ENCODE measurements at places on chromosomes 13 and 19.
A peak's percentile ranks its signal among the peaks of the same experiment; 100 is the strongest.

- DNase-seq: no peak
Observed at GRCh38 chr13:36259361-36260137, 38.1 kb downstream of the CCDC169 start.

- no peak for DNase-seq
Observed at GRCh38 chr13:52348983-52349780, 56.8 kb downstream of the THSD1 start.

DNA sequence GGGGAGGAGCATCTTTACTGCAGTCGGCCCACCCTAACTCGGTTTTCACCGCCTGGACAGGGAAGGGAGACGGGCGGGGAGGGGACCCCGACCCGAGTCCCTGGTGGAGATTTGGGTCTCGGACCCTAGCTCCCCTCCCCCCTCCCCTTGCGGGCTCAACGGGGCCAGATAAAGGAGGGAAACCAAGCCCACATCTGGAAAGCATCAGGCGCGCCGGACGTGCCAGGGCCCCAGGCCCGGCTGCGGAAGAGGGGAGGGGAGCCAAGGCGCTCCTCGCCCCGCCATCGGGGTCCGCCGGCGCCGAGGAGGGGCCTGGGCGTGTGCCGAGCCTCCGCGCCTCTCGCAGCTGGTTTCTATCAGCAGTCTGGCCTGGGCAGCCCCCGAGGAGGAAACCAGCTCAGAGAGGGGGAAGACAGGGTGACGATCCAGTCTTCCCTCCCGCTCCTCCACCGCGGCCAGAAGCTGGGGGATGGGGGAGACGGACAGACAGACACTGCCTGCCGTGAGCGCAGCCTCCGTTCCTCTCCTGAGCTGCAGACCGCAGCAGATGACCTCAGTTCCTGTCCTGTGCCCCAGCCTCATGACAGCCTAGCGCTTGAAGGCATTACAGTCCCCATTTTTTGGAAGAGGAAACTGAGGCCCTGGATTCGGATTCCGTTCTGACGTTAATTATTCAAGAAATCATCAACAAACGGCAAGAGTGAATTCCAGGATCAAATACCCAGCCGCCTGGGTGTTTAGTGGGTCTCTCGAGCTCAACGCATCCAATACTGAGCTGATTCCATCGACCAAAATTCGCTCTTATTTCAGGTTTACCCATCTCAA lies 3.6 kb upstream of the GNG8 start:
- no peak for DNase-seq

DNA sequence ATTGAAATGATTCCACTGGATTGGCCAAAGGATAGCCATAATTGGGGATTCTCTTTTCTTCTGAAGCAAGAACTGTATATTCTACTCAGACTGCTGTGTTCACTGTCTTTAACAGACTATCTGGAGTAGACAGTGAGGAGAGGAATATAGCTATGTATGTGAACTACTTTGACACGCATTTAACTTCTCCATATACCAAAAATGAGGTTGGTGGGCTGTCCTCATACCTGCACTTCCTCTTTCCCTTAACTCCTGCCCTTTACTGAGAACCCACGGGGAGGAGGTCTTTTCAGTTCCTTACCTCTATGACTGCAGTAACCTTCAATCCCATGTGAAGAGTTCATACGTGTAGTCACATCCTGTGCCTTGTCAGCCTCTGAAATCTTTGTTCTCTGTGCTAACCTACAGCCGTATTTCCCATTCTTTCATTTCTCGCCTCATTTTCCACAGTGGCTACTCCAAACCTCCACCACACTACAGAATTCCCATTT lies 305.8 kb downstream of the MTUS2 start:
- no peak for DNase-seq

- DNase-seq: no peak
Observed at GRCh38 chr13:38530492-38530891, 156.4 kb upstream of the FREM2 start.

- DNase-seq: peak; percentile 40
Observed at GRCh38 chr19:51726049-51726448, 2.3 kb upstream of the HAS1 start.

DNA sequence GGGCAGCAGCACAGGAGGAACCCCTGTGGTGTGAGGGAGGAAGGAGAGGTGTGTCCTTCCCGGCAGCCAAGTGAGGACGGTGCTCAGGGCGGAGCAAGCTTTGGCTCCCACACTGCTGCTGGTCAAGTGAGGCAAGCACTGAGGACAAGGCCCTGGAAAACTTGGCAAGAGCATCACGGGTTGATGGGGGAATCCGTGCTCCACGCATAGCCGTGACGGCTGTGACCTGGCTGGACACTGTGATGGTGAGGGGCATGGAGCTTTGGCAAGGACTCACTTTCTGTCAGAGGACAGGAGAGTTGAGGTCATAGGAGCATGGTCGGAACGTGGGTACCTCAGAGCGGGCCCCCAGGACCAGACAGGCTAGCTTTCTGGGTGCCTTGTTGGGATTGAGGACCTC lies 29.0 kb upstream of the SLC15A1 start:
- DNase-seq: no peak

DNA sequence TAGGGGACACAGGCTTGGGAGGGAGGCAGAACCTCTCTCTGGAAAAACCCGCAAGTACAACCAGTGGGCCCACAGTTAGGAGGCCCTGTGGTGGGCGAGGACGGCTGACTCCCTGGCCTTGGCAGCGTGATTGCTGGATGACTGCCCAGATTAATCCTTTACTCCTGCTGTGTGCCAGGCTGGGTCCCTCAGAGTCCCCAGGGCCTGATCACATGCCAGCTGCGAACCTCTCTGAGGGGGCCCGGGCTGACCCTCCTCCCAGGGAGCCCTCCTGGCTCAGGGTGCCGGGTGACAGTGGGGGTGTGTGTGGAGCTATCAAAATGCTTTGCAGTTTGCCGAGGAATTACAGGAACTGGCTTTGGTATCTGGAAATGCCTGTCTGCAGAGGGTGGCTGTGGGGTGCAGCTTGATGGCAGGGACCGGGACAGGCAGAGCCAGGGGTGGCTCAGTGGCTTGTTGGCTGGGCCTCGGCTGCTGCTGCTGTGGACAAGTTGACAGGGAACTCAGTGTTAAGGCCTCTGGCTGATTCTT lies 48.9 kb downstream of the DNM2 start:
- no peak for DNase-seq

DNA sequence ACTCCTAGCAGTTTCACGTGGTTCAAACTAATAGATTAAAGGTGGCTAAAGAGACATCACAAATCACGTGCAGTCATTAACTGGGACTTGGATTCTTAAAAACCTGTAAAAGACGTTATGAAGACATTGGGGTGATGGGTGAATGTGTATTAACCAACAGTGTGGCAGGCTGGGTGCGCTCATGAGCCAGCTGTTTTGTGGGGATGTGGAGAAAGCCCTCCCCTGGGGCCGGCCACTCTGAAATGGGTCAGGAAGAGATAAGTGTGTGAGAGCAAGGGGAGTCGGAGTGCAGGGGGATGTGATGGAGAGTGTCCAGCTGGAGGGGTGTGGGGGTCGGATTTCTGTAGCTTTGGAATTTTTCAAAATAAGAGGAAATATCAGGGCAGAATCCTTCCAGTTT lies 10.4 kb downstream of the UPF1 start:
- DNase-seq: no peak

DNA sequence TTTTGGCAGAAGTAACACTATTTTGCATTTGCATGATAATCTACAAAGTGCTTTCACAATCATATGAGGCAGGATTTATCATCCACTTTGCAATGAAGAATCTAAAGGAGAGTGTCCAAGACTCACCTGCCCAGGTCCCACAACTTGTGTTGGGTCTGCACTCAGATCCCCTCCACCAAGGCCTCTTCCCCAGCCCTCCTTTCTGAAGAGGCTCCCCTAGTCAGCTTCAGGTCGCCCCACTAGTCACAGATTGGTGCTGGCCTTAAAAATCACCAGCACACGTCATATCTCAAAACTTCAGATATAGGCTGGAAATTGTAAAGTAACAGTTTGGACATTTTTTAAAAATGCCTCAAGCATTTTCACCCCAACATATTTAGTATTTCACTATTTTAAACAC lies 17.5 kb downstream of the ATP7B start:
- DNase-seq: no peak

- DNase-seq: peak; percentile 100
Observed at GRCh38 chr19:11361037-11361770, 6.0 kb downstream of the PLPPR2 start.

GRCh38 chr19:54325194-54325621 lies 12.2 kb upstream of the LILRA5 start:
- peak; percentile 46 for DNase-seq

DNA sequence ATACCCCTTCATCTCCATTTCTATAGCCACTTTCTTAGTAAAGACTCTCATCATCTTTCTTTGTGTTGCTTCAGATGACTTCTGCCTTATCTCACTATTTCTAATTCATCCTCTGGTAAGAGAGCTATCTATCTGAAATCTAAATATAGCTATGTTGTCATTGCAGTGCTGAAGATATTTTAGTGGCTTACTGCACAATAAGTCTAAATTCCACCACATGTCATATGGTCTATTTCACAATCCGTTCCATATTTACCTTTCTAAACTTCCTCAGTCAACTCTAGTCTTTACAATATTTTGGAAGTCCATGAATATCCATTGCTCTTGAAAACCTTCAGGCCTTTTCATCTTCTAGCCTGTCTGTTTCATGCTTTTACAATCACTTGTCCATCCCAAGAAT lies 465.1 kb upstream of the SLC10A2 start:
- no peak for DNase-seq

GRCh38 chr13:66995203-66995611 lies 234.9 kb downstream of the PCDH9 start:
- DNase-seq: no peak

DNA sequence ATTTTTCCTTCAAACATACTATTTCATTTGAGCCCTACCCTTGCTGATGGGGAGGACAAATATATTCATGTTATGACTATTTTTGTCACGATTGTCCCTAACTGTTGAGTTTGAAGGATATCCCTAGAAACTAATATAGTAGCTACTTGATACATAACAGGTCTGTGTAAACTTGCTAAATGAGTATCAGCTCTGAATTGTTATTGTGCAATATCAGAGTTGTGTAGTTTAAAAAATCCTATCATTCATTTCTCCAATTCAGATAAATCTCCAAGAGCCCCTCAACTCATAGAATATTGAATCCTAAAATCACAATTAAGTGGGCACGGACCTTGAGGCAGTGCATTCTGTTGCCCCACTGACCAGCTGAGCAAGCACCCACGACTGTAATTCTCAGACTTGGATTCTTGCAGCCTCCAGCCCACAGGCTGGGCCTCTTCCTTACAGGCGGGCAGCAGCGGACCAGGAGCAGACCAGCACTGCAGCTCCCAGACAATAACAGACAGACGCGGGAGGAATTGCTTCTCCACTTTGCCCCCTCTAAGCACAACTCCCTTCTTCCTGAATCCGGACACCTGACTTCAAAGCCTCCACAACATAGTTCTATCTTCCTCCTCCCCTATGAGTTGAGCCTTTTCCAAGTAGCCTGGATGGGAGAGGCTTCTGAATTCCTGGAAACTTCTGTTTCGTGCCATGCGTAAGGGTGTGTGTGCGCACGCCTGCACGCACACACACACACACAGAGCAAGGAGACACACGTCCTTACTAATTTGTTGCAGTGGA lies 337.6 kb upstream of the ARGLU1 start:
- no peak for DNase-seq

DNA sequence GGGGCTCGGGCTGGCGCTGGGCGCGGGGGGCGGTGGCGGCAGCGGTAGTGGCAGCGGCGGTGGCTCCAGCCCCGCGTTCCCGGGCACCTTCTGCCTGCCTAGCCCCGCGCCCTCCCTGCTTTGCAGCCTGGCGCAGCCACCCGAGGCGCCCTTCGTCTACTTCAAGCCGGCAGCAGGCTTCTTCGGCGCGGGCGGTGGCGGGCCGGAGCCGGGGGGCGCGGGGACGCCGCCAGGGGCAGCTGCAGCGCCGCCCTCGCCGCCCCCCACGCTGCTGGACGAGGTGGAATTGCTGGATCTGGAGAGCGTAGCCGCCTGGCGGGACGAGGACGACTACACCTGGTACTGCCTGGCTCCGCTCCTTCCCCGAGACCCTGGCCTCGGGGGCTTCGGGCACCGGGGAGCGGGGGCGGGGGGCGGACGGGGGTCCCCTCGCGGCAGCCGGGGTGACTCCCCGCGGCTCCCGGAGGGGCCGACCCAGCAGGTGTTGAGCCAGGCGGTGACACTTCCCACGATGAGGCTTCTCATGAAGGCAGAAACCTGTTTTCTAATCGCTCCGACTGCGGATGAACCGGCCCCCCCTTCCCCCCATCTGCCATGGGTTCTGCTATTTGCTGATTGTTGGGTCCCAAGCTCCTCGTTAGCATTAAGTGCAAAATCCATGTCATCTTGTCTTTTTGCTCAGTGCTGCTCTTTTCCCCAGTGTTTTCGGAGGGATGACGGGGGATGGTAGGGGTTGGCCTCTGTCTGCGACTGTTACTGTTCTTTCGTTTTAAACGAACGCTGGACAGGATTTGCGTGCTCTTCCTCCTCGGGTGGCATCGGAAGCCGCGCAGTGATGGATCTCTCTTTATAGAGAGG lies 943 bp downstream of the SLAIN1 start:
- DNase-seq: peak; percentile 55

- no peak for DNase-seq
Observed at GRCh38 chr13:72384879-72385278, 342.6 kb downstream of the MZT1 start.

DNA sequence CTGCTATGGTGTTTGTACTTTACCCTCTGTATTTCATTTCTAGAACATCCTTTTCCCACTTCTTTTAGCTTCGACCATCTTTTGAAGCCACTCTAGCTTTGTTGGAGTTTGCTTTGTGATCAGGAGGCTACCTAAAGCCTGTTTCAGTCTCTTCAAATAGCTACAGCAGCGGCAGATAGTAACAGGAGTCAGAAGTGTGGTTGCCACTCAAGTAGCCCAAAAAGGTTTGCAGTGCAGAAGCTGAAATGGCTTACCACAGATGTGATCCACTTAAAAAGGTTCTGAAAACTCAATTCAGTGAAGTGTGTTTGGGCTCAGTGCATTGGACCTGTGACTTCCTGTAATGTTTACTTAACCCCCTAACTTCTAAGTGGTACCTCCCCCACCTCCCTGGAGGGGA lies 26.2 kb downstream of the WASF3 start:
- no peak for DNase-seq

- no peak for DNase-seq
Observed at GRCh38 chr19:42471554-42472249, 29.0 kb upstream of the CXCL17 start.

- DNase-seq: no peak
Observed at GRCh38 chr13:98565726-98566565, 11.0 kb downstream of the STK24 start.

DNA sequence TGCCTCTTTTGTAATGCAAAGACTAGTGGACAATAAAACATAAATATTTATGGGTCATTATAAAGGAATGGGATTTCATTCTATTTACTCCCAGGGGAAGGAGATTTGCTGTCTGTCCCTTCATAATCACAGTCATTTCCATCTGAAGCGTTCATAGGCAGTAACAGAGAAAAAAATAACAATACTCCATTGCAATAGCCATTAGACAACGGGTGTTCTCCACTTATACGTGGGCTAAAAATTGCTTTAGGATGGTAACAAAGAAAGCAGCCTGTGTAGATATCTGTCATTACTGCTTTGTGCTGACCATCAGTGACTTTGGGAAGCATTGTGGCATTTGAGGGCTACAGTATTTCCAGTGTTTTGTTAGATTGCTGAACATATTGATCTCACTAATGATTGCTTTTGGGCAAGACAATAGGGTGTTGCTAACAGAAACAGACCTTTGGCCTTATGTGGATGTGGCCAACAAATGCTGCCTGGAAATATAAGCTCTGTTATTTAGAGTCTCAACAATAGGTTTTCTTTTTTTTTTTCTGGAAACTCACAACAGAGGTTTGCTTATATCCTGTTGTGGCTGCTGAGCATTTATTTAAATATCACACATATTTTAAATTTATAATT lies 355.2 kb downstream of the MTUS2 start:
- DNase-seq: no peak

- no peak for DNase-seq
Observed at GRCh38 chr13:47117268-47117667, 220.4 kb upstream of the HTR2A start.
